ENCODE measurements at places on chromosomes 16 and 17.

DNA sequence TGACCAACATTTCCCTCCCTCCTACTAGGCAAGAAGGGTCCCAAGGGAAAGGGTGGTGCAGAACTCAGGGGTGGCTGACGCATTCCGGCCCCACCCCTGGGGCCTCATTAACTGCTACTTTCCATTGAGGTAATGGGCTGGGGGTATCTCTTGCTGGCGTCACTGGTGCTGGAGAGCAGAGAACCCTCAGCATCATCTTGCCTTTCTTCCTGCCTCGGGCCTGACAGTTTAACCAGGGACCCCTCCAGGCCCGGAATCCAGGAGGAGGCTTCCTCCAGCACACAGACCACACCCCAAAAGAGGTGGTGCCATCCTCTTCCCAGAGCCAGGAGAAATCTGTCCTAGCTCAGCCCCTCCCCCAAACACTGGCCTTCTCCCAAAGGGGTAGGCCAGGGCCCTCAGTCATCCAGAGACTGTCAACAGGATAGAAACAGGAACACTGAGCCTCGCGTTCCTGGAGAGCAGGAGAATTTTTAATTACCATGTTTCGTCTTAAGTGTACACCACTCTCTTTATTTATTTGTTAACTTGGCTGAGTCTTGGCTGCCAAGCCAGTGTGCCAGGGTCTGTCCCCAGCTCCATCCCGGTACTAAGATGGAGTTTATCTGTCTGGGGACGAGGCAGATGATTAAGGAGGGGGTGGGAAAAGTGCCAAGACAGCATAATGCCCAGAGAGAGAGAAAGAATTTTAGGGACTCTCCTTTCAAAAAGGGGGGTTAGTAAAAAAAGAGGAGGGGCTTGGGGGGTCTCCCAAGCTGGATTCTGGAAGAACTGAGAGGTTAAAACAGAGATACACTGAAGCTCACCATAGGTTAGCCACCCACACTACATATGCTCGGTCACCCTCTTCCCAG is 5.1 kb downstream of the ETV4 start:
- no peak for ATAC-seq

- ATAC-seq = no peak
These were observed 935 bp downstream of the USP32 start for GRCh38 chr17:60390925-60391470.

GRCh38 chr17:17681744-17682292 is 560 bp downstream of the RAI1 start:
- peak; percentile 54 for ATAC-seq

- no peak for ATAC-seq
These were observed 158.4 kb downstream of the KCNJ2 start for GRCh38 chr17:70327723-70328122.

DNA sequence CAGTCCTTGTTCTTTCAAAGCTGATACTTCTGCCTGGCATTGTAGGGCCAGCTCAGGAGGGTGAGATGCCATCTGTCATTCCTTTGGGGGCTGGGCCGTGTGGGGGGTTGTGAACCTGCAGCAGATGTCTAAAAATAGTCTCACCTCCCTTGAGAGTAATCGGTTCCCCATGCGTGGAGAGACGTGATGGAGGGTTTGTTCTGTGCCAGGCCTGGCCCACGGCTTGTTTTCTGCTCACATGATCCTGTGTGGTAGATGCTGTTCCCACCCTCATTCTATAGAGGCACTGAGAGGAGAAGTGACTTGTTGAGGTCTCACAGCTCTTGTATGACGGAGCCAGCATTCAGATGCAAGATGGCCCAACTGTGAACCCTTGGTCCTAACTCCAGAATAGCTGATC is 4.6 kb downstream of the IRF8 start:
- ATAC-seq = peak; percentile 79

- no peak for ATAC-seq
These were observed 662.0 kb downstream of the CDH11 start for GRCh38 chr16:64459821-64460220.

Data from stimulated activated memory B cell treated with anti-CD40 and anti-IgM and Interleukin-4, amounts not matched to agents 10 μg/mL and 1 μg/mL and 100 μg/mL, for 72 hours (primary cell).